ENCODE measurements at places on chromosomes 5 and 9.

- no peak for DNase-seq
Observed at GRCh38 chr9:122695696-122696095, 20.8 kb downstream of the OR1L3 start.

- no peak for DNase-seq
Observed at GRCh38 chr9:76667521-76667957, 96.7 kb upstream of the PCA3 start.

- DNase-seq = no peak
Observed at GRCh38 chr5:172530406-172530805, 76.1 kb upstream of the SH3PXD2B start.

- peak; percentile 57 for DNase-seq
Observed at GRCh38 chr9:70411930-70412831, 2.3 kb downstream of the KLF9 start.

GRCh38 chr5:98248949-98249348 is 524.5 kb upstream of the RGMB start:
- DNase-seq = no peak

DNA sequence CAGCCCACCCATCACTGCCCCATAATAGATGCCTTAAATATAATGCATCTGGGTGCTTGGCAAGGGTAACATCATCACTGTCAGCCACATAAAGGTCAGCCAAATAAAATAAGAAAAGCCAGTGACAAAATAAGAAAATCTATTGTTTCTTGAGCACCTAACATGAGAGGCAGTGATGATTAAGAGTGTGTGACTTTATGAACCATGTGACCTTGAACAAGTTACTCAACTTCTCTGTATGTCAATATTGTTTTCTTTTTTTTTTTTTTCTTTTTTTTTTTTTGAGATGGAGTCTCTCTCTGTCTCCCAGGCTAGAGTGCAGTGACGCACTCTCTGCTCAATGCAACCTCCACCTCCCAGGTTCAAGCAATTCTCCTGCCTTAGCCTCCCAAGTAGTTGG is 98.7 kb downstream of the CDK5RAP2 start:
- no peak for DNase-seq

DNA sequence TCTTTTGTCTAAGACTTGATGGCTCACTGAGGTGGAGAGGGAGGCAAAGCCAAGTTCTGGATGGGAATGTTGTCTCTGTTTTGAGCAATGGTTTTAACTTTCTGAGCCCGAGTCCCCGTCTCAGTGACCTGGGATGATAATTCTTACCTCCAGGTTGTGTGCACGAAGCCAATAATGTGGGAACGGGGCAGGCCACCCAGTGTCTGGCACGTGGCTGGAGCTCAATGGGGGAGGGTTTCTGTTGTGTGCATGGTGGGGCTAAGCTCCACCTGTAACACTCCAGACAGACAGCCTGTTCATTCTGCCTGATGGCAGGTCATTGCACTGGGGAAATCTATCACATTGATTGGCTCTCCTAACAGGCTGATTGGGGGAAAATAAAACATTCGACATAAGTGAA is 37.1 kb upstream of the NTNG2 start:
- no peak for DNase-seq

- DNase-seq = no peak
Observed at GRCh38 chr9:92529124-92529523, 6.7 kb downstream of the ECM2 start.

DNA sequence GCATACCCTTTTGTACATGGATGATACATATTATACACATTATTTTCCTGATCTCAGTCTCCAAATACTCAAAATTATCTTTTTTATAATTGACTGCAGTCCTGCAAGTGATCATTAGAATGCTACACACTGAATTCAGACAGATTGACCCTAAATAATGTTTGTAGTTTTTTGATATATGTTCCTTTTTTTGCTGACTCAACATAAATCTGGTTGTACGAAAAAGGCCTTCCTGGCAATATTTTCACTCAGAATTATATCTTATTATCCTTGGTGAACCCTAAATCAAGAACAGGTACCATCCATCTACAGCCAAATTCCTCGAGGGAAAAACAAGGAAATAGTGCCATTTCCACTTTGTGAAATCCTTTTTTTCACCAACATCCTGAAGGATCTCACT is 105.6 kb upstream of the RASGRF2 start:
- no peak for DNase-seq

- no peak for DNase-seq
Observed at GRCh38 chr5:134088994-134089560, 25.4 kb upstream of the TCF7 start.

- DNase-seq = no peak
Observed at GRCh38 chr5:133198511-133198910, 146.7 kb downstream of the HSPA4 start.

DNA sequence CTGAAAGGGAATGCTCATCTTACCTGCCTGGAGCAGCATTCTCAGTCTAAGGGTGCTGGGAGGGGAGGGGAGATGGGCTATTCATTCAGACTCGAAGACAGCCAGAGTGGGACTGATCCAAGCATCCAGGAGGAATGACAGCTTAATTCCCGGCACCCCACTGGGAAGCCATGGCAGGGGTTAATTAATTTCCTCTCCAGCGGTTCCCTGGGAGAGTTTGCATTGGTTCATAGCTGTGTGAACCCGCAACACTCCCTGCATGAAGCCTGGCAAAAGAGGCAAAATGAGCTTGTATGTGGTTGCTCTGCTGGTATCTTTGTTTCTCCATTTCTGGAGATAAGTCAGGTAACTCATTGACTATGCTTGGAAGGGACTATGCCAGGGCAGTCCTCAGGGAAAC is 401.0 kb upstream of the SLC24A2 start:
- no peak for DNase-seq

- no peak for DNase-seq
Observed at GRCh38 chr5:153559926-153560325, 69.5 kb downstream of the GRIA1 start.

DNA sequence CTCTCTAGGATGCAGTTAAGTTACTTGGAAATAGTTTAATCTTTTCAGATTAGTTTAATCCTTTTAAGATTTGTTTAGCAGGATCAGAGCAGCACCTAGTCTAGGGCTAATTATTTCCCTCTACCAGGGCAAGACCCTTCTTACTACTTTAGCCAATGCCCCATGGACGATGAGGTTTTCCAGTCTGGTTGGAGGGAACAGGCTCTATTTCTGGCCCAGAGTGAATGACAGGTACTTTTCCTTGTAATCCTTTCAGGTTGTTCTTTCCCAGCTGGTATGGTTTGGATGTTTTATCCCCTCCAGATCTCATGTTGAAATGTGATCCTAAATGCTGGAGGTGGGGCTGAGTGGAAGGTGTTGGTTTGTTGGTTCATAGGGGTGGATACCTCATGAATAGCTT is 27.2 kb downstream of the PTTG1 start:
- DNase-seq = no peak

DNA sequence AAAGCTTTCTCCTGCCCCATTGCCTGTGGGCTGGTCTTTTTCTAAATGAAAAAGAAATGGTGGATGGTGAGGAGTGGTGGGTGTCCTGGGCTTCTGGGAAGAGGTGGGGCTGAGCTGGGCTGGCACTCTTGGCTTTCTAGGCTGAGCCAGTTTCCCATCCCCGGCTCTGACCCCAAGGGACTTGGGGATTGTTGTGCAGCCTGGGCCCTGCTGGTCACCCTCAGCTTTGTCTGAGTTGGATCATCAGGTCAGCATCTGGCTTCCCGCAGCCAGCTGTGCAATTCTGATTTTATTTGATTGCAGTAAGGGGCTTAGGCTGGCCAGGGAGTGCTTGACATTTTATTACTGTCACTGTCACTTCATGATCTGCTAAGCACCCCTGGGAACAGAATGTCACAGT is 25.3 kb downstream of the GLRA1 start:
- DNase-seq = no peak

DNA sequence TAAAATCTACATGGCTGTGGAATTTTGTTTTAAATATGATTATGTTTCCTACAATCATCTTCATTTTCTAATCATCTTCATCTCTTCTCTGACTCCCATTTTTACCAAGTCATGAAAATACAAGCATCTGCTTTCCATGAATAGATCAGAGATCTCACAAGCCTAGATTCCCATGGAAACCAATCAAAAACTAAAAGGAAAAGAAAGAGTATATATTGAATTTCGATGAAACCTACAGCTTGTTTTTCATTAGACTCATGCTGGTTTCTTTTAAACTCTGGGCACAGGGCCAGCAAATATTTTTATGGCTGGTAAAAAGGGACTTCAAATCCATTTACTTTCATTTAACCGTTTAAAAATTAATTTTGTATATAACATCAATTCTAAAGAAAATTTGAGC is 51.2 kb downstream of the INVS start:
- DNase-seq = no peak

DNA sequence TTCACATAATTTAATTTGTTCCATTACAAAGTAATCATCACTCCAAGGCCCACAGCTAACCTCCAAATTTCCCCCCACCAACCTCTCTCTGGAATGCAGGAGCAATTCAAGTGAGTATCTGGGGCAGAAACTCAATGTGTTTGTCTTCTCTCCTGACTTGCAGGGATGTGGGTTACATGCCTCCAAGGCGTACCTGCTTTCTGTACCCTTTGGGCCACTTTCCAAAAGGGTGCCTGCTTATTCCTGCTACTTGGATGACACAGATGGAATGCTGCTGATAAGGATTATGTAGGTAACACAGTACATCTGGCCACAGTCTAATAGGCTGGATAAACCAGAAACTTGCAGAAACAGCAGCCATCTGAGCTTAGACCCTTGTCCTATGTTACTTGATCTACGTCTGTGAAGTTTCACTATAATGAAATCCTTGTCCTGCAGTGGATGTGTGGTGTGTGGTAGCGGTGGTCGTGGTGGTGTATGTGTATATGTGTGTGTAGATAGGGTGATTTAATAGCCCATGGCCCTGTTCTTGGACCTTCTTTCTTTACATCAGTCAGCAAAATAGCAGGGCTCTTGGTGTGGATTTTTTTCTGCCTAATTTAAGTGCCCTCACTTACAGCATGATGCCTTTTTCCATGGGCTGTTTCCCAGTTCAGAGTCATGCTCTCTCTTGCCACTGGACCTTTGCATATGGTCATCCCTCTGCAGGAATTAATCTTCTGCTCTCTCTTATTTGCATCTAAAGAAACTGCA is 175.9 kb downstream of the ZDHHC21 start:
- DNase-seq = no peak

DNA sequence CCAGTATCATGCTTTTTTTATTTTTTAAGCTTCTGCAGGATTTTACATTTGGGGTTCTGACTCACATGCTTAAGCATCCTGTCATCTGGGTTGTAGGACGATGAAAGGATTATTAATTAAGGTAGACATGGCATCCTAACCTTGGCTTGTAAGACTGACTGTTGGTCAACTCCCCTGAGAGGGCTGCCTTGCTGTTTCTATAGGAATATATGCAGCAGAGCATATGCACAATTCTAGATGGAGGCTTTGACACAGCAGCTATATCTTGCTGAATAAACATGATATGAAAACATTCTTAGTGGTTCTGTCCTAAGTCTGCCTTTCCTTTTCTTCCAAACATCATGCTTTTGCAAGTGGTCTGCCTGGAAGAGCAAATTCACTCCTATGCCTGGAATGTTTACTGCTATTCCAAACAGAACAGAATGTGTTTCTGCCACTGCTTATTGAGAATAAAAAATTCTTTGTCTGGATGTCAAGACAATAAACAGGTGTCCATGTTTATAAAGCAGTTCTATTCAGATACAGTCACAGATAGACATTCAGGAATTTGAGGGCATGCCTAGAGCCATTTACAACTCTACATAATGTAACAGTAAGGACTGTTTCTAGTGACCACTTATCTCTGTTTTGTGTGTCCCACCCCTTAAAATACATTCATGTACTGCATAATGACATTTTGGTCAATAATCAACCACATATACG is 166.2 kb upstream of the PPP2R2B start:
- DNase-seq = no peak

- DNase-seq = no peak
Observed at GRCh38 chr9:135641745-135642144, 2.4 kb upstream of the GLT6D1 start.

- no peak for DNase-seq
Observed at GRCh38 chr5:149153751-149154610, 12.7 kb downstream of the ABLIM3 start.

DNA sequence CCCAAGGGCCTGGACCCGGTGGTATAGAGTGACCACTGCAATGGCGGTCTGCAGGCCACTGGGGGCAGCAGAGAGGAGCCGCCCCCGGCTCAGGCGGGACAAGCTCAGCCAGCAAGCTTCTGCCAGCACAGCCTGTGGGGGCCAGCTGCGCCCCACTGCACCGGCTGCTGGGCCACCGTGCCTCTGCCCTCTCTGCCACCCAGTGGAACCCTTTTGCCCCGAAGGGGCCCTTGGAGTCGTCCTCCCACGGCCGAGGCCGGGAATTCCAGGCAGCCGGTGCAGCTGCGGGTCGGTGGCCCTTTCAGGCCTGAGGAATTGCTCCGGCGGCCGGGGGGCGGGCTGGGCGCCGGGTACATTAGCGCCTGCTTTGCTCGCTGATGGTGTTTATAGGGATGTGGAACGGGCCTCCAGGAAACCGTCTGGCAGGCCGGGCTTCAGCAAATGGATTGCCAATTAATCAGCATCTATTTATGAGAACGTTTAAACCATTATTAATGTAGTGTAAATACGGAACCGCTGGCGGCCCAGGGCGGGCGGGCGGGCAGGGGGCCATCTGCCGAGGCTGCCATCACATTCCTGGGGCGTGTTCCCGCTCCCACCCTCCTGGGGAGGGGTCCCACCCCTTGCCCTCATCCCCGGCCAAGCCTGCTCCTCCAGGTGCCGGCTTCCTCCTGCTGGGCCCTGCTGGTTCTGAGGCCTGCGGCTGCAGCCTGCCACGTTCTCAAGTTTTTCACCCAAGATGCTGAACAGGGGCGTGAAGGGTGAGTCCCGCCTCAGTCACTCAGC is 127.4 kb downstream of the BARX1 start:
- DNase-seq = no peak

DNA sequence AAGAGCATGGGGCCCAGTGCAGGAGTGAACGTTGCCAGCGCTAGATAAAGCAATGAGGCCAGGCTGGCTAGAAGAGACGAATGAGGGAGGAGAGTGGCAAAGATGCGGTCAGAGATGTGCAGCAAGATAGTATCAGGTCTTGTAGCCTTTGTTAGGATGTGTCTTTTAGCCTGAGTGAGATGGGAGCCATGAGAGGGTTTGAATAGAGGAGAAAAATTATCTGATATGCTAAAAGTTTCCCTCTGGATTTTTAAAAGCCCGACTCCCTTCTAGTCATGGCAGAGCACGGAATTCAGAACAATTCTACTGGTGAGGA is 12.2 kb downstream of the DUSP1 start:
- no peak for DNase-seq

- DNase-seq = no peak
Observed at GRCh38 chr5:84014966-84015365, 294.3 kb upstream of the HAPLN1 start.

DNA sequence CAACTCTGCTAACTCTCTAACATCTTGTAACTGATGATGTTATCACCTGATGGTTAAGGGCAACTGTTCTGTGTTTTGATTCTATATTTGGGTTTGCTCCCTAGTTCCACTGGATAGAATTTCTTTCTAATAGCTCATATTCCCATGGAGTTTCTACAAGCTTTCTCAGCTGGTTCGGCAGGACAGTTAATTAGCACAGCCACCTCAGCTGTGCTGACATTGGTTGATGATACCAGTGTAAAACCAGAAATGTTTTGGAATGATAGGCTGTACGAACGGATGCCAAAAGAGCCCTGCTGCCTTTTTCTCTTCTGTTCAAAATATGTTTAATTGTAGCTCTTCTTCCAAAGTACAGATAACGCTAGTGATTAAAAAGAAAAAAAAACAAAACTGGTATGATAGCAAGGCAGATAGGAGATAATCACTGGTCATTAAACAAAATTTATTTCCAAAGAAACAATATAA is 440.5 kb upstream of the ZNF608 start:
- no peak for DNase-seq
